ENCODE measurements at places on chromosomes 1 and 21.
A peak's percentile ranks its signal among the peaks of the same experiment; 100 is the strongest.

GRCh38 chr21:45088729-45089128 is 14.3 kb downstream of the ADARB1 start:
- DNase-seq: no peak

DNA sequence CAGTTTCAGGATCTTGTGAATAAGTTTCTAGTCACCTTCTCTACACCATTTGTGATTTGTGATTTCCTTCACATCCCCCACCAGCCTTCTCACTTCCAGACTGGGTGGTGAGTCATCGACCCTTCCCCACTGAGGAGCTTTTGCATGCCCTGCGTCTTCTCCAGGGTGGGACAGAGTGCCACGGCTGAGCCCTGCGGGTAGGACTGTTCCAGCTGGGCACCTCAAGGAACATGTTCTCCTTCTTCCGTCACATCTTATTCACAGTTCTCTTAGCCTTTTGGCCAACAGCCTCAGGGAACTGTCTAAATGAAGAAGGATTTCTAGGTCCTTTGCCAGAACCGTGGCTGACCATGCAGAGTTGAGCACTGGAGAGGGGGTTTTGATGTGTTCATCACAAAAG is 116.5 kb downstream of the TMEM53 start:
- no peak for DNase-seq

GRCh38 chr1:4108758-4109627 is 208.9 kb upstream of the C1orf174 start:
- peak; percentile 92 for DNase-seq

GRCh38 chr1:1213345-1214265 is at the start of gene TNFRSF4:
Gene TNFRSF4, minus strand, starts transcription at chr1:1214153. Its CDS starts 26 bp downstream, at chr1:1214127.
- no peak for DNase-seq

GRCh38 chr1:24939040-24939674 is 9.1 kb upstream of the RUNX3 start:
- no peak for DNase-seq

GRCh38 chr1:116911188-116911553 is 1.5 kb downstream of the PTGFRN start:
- no peak for DNase-seq

GRCh38 chr1:22406722-22407495 is 44.7 kb upstream of the ZBTB40 start:
- DNase-seq: no peak

- no peak for DNase-seq
These were observed 57.6 kb upstream of the JUN start for GRCh38 chr1:58841455-58841854.

DNA sequence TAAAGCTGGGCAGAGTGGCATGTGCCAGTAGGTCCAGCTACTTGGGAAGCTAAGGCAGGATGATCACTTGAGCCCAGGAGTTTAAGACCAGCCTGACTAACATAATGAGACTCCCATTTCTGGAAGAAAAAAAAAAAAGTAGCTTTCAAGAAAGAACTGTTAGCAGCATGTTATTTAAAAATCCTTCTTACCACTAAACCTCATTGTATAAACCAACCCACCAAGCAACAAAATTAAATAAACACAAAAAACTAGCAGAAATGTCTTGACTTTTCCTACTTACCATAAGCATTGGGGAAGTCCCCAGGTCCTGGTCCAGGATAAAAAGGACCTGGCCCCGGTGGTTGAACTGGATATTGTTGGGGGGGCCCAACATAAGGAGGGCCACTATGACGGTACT is 192.9 kb upstream of the HP1BP3 start:
- DNase-seq: no peak

All from DMS79 (cell line).